Stimulated activated CD4-positive, alpha-beta T cell treated with anti-CD3 and anti-CD28 coated beads, Interleukin-4, amount 100 ng/mL, for 48 hours (primary cell): ENCODE measurements at places on chromosomes 4 and X.

GRCh38 chr4:84338367-84338766, 160.7 kb downstream of the NKX6-1 start:
- DNase-seq, result no peak

GRCh38 chrX:42751573-42751972, 26.4 kb downstream of the PPP1R2C start:
- DNase-seq, result no peak

DNA sequence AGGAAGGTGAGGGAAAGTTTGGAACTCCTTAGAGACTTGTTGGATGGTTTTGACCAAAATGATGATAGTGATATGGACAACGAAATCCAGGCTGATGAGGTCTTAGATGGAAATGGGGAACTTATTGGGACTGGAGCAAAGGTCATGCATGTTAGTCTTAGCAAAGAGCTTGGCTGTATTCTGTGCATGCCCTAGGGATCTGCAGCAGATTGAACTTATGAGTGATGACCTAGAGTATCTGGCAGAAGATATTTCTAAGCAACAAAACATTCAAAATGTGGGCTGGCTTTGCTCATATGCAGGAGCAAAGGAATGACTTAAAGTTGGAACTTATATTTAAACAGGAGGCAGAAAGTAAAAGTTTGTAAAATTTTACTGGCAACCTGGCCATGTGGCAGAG, 489.3 kb upstream of the DIPK2B start:
- no peak for DNase-seq

- DNase-seq, result no peak
Observed at GRCh38 chr4:119286377-119287002, 35.4 kb downstream of the FABP2 start.

DNA sequence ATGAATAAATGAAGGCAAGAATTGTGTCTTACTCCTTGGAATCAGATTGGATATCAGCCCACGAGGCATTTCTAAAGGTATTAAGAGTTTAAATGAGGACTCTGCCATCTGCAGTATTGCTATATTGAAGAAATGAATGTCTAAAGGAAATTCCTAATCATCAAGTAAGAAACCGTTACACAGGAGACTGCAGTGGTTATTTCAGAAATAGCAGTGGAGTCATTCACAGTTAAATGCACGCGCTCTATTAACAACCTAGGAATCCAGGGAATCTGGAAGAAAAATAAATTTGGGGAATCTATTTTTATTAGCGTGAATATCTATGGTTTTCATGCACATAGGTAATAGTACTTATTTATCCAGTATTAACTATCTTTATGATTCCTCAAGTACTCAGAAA, 334.2 kb downstream of the TENM3 start:
- no peak for DNase-seq

DNA sequence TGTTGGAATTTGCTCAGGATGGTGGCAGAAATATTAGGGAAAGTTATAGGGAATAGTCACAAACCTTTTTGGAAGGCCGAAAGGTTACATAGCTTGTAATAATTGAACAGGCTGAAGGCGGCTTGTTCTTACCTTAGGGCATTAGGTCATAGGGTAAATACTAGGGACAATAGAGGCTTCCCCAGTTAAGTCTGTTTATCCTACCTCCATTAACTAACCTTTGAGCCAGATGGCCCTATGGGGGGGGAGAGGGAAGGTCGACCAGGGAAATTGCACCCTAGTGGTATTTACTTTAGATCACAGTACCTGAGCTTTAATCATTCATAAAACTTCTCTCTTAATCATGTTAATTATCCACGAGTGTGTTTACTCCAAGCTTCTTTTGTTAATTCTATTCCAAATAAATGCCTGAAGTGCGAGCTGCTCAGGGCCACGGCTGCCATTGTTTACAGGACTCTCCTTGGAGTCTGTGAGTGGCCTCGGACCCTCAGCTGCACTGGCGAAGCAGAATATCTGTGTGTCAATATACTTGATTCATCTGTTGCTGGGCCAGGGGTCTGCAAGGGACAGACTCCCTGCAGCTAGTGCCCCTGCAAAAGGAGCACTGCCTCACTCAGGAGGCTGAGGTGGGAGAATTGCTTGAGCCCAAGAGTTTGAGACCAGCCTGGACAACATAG, 22.9 kb downstream of the PAGE2 start:
- no peak for DNase-seq

DNA sequence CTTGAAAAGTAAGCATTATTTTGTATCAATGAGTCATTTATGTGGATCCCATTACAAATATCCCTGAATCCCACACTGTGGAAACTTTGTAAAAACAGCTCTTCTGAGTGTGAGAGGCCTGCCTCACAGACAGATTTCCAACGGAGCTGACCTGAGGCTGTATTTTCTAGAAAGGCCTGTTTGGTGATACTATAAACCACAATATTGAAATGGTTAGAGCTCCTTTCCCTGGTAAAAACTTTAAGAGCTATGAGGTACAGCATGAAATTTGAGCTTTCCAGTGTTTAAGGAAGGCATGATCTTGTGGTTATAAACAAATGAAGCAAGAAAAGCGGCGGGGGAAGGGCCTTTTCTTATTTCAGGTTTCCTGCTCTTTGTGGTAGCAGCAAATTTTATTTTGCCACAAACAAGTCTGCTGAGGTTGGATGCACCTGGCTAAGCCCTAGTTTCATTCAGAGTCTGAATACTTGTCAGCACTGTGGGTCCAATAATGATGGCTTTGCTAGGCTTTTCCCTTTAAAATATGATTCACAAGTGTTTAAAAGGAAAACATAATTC, 86.8 kb upstream of the ETNPPL start:
- DNase-seq, result no peak

GRCh38 chr4:174278467-174278866, 5.0 kb downstream of the FBXO8 start:
- no peak for DNase-seq

DNA sequence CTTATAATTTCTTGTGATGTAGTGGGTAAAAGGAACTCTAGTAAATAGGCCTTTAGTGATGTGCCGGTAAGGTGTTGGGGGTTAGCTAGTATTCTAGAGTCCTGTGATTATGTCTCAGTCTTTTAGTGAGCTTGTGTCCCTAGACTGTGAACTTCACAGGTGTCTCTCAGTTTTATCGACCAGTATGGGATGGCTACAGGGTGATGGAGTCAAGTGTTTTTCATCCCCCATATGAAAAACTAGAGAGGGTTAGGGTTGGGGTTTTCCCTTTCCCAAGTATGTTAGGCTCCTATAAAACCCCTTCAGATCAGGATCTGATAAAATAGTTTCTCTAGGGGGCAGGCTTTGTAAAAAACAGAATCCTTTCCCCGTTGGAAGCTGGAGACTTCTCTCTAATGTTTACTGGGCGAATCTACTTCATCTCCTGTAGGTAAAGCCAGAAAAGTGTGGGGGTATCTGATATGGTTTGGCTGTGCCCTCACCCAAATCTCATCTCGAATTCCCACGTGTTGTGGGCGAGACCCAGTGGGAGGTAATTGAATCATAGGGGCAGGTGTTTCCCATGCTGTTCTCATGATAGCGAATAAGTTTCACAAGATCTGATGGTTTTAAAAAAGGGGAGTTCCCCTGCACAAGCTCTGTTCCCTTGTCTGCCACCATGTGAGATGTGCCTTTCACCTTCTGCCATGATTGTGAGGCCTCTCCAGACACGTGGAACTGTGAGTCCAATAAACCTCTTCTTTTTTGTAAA, 120.8 kb downstream of the DTHD1 start:
- no peak for DNase-seq

- DNase-seq, result no peak
Observed at GRCh38 chr4:71239365-71239764, 99.5 kb upstream of the SLC4A4 start.

- no peak for DNase-seq
Observed at GRCh38 chrX:40660381-40660780, 13.0 kb upstream of the CXorf38 start.

DNA sequence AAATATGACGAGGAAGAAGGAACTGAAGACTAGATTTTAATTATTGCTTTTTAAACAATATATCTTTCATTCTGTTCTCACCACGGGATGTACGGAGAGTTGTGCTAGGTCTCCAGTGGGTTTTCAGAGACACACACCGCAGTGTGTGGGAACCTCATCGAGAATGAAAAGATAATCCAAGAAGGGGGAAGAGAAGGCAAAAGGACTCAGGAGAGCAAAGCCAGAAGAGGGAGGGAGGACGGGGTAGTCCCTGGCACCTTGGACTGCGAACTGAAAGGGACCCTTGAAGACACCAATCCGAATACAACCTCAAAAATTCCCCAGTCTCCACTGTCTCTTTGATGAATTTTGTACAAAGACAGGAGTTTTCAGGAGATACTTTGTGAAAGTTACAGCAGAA, 932 bp upstream of the LEF1 start:
- no peak for DNase-seq

- no peak for DNase-seq
Observed at GRCh38 chrX:43269201-43269600, 386.9 kb upstream of the MAOA start.

GRCh38 chrX:74458736-74459135, 37.4 kb downstream of the SLC16A2 start:
- no peak for DNase-seq

- no peak for DNase-seq
Observed at GRCh38 chr4:173088144-173088543, 80.5 kb upstream of the GALNT7 start.

DNA sequence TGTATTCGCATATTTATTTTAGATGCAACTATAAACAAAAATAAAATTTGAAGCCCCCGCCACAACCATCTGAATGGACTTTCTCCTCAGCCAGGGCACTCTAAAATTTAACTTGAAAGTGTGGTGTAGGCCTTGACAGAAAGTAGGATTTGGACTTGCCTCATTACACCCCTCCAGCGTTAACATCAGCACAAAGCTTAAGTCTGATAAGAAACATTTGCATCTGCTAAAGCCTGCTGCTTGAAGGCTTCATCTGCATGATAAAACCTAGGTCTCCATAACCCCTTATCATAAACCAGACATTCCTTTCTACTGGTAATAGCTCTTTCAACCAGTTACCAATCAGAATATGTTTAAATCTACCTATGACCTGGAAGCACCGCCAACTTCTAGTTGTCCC, 1046.5 kb downstream of the FAT4 start:
- DNase-seq, result no peak

GRCh38 chr4:8840006-8840793, 31.4 kb downstream of the HMX1 start:
- DNase-seq, result no peak

DNA sequence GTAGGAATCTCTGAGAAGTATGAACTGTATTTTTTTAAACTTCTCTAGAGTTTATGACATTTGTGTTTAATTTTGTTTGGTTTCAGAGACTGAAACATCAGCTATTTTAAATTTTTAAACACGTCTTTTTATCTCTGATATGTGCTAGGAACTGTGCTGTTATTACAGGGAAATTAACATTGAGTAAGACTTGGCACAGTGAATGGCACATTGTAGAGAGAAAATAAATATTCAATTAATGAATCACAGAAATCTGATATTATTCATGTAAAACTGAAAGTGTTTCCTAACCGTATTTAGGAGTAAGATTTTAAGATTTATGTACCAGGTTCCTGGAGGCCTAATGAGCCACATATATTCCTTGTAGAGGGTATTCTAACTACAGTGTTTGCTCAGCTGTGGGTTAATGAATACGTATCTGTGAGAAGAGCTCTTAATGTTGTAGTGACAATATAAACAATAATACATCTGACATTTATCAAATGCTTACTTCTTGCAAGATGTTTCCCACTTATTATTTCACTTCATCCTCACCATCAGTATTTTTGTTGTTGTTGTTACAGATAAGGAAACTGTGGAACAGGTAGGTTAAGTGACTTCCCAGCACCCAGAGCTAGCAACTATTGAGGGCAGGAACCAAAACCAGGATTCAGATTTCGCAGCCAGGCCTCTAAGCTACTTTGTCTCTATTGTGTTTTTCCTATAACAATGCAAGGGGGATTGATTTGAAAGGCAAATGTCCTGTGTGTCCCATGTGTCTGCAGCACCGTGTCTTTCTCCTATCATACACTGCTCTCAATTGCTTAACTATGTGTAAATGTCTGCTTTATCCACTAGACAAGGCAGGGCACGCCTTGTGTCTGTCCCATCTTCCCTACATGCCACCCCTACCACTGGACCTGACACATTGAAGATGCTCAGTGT, 121.1 kb upstream of the FAM9C start:
- no peak for DNase-seq

GRCh38 chr4:127352220-127353113, 280.3 kb upstream of the INTU start:
- DNase-seq, result no peak

DNA sequence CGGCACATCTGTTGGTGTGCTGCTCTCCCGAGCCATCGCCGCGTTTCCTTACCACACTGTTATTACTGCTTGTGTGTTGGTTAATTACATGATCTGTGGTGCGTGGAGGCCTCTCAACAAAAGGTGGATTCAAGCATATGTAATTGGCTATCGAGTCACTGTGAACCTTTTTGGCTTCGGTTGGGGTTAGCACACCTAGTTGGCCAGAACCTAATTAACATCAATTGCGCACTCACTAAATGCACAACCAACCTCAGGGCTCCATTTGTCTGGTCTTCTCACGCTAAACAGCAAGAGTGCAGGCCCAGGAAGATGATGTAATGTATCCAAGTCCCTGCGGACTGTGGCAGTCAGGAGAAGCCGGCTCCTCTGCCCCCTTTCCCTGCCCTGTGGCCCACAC, 17.4 kb downstream of the ENPP6 start:
- DNase-seq, result no peak

GRCh38 chr4:52752936-52753335, 1.7 kb upstream of the ERVMER34-1 start:
- no peak for DNase-seq

GRCh38 chrX:11351375-11352295, 58.4 kb downstream of the AMELX start:
- no peak for DNase-seq

- DNase-seq, result no peak
Observed at GRCh38 chr4:32994981-32995881, 2275.1 kb downstream of the PCDH7 start.

DNA sequence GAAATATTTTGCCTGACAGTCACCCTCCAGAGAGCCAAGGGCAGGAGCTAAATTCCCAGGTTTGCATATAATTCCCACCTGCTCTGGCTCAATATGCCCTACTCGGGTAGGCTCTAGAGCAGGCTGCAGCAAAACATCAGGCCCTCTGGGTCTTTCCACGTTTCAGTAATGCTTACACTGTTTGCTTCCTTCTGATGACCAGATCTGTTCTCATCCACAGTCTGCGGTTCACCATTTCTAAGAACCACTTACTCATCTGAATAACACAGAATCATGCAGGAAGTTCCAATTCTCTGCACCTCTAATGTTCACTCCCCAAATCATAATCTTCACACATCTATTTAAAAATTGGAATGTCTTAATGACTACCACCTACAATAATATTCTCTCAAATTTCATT, 141.4 kb downstream of the PPP3CA start:
- DNase-seq, result peak; percentile 26

GRCh38 chrX:123432361-123433150, 248.5 kb downstream of the GRIA3 start:
- DNase-seq, result no peak
